ENCODE measurements at places on chromosomes 6 and 20.

GRCh38 chr6:21992178-21992967 lies 304.5 kb downstream of the PRL start:
- no peak for DNase-seq

DNA sequence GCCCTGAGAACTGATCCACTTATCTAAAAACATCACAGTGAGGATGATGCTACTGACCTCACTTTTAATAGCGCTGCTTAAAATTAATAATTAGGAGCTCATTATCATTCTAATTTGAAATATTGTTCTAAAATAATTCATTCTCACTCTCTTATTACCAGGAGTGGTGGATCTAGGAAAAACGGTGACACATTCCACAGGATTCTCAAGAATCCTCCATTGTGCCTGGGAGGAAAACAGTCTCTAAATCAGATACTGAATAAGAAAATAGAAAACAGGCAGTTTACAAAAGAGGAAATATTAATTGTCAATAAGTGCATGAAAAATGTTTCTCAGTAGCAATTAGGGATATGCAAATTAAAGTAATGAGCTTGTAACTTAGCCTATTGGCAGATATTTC lies 187.4 kb downstream of the TENT5A start:
- no peak for DNase-seq

DNA sequence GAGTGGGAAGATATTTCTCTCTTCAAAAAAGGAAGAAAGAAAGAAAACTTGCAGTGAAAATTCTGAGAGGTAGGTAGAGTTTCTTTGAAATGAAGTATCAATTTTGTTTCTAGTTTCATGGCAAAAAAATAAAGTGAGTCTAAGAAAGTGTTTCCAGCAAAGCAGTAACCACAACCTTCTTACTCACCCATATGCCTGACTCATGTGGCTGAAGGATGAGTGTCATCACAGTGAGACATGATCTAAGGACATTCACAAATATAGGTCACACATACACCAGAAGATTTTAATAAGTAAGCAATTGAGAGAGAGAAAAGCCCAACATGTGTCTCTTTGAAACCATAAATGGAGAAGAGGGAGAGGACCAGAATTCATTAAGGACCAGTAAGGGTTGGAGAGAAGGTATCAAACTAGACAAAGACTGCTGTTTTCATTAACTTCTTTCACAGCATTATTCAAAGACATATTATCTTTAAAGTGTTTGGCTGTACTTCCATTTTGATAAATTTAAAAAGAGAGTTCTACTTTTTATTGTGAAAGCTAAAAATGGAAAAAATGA lies 169.5 kb downstream of the FRK start:
- no peak for DNase-seq

GRCh38 chr6:131001945-131002660 lies 60.9 kb downstream of the EPB41L2 start:
- DNase-seq, result no peak

DNA sequence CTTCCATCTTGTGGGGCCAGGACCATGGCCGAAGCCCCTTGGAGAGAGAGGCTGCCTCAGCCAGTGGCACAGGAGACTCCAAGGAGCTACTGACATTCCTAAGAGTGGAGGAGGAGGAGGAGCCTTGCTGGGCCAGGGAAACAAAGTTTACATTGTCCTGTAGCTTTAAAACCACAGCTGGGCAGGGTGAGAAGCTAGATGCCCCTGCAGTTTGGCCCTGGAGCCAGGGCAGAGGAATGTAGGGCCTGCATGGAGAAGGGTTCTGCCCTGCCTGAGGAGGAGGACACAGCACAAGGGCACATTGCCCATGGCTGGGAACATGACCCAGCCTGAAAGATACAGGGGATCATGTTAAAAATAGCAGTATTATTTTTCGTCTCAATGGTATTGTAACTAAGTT lies 37.4 kb downstream of the PLCG1 start:
- DNase-seq, result no peak

GRCh38 chr6:41288030-41288753 lies 1.7 kb upstream of the TREM1 start:
- DNase-seq, result no peak

GRCh38 chr6:170053966-170054661 lies 236.8 kb downstream of the DLL1 start:
- DNase-seq, result no peak

DNA sequence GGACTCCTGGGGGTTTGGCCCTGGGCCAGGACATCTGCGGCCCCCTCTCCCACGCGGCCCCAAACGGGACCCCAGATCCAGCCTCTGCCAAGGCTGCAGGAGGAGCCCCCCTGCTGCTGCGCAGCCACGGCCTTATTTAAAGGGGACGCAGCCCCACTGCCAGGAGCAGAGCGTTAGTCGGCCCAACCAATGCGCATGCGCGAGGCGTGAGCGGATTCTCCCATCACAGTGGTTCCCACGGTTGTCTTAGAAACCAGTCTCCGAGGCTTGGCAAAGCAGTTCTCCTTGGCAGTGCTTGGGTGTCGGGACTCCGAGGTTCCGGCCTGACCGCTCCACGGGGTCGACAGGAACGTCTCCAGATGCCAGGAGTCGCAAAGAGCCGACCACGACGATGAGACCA lies 288.3 kb upstream of the ZNF337 start:
- no peak for DNase-seq

- DNase-seq, result no peak
These were observed 30.7 kb downstream of the HUS1B start for GRCh38 chr6:626236-626635.

DNA sequence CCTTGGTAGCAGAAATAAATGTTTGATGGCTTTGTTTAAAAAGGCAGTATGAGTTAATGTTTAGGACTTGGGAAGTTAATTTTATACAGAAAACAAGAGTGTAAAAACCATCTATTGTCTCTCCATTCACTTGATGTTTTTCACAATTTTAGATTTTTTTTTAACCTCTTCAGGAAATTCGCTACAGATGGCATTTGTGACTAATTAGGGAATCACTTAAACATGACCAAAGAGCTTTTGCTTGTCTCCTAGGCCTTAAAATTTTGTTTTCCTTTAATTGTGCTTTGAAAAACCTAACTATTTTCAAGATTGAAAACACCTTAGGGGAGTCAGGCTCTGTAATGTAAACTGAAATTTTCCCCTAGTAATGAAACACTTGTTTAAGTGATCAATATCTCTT lies 17.3 kb downstream of the TULP4 start:
- no peak for DNase-seq

DNA sequence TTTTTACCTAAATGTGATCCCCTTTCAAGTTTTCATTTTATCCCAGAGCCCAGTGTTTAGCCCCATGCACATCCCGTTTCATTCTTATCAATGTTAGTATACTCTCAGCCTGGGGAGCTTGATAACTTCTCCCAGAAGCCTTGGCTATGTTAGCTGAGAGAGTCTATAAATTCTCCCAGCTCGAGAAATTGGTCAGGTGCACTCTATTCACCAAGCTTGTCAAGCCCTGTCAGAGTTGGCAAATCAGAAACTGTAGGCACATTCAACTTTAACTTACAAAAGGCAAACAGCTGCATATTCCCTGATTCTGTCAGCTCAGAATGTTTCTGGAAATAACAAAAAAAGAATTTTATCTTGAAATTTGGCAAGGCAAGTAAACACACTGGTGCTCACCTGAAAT lies 62.2 kb upstream of the IMPG1 start:
- no peak for DNase-seq

- no peak for DNase-seq
These were observed 9.1 kb downstream of the ATP9A start for GRCh38 chr20:51758978-51759544.

GRCh38 chr20:24032400-24032898 lies 43.9 kb upstream of the GGTLC1 start:
- DNase-seq, result no peak

DNA sequence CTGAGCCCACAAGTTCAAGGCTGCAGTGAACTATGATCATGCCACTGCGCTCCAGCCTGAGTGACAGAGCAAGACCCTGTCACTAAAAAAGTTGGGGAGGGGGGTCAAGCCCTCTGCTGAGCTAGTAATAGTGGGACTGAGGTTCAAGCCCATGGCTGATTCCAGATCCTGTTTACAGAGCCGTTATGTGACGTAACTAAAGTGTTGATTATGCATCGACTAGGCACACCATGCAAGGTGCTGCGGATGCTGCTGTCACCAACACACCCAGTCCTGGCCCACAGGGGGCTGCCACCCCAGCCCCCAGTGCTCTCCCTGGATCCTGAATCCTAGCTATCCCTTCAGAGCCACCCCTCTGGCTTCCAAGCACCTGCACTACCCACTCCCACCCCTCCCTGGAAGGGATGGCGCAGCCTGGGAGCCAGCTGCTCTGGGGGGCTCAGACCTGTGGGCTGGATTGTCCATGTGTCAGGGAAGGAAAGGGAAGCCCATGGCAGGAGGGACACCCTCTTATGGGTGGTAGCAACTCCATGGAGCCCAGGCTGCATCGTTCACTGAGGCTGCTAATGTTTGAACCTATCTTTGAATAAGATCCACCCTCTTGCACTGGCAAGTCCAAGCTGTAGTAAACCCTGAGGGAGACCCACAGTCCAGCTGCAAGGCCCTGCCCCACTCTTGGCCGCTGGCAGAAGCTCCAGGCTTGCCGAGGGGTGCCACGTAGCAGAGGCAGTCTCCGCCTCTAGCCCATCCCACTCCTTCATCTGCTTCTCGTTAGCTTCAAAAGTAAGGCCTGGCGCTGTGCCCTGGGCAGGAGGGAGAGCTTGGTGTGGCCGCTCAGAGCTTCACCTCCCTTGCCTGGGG lies 95.0 kb downstream of the SNX5 start:
- peak; percentile 47 for DNase-seq

DNA sequence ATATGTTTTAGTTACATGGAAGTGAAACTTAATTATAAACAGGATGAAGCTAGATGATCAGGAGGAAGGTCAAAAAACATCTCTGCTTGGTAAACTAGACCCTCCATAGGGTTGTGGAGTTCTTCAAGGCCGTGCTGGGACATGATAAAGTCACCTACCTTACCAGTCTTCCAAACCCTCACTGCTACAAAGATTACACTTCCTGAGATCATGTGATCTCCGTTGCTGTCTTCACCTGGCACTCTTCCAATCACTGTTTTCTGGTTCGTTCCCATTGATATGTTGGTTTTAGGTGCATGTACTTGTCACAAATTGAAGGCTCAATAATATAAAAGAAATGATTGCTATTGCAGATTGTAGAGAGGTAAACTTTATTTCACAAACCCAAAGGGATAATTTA lies 161.5 kb upstream of the MAN1A1 start:
- no peak for DNase-seq

- DNase-seq, result no peak
These were observed 743.3 kb downstream of the CD109 start for GRCh38 chr6:74439123-74439811.

GRCh38 chr6:168939796-168940195 lies 313.9 kb downstream of the THBS2 start:
- DNase-seq, result no peak

DNA sequence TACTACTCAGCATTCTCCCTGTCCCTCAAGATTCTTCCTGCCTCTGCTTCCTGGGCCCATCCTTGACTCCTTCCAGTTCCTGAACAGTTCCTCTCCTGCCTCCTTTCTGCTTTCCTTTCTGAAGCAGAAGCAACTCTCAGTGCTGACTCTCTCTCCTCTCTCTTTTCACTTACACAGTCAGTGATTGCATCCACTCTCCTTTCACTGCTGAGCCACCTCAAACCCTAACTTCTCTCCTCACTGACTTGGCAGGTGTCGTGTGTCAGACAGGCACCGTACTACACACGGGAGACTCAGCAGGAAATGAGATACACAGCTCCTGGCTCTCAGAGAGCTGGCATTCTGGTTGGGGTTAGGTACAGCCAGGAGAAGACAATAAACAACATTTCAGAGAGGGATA lies 5.6 kb downstream of the ABHD16A start:
- DNase-seq, result no peak

DNA sequence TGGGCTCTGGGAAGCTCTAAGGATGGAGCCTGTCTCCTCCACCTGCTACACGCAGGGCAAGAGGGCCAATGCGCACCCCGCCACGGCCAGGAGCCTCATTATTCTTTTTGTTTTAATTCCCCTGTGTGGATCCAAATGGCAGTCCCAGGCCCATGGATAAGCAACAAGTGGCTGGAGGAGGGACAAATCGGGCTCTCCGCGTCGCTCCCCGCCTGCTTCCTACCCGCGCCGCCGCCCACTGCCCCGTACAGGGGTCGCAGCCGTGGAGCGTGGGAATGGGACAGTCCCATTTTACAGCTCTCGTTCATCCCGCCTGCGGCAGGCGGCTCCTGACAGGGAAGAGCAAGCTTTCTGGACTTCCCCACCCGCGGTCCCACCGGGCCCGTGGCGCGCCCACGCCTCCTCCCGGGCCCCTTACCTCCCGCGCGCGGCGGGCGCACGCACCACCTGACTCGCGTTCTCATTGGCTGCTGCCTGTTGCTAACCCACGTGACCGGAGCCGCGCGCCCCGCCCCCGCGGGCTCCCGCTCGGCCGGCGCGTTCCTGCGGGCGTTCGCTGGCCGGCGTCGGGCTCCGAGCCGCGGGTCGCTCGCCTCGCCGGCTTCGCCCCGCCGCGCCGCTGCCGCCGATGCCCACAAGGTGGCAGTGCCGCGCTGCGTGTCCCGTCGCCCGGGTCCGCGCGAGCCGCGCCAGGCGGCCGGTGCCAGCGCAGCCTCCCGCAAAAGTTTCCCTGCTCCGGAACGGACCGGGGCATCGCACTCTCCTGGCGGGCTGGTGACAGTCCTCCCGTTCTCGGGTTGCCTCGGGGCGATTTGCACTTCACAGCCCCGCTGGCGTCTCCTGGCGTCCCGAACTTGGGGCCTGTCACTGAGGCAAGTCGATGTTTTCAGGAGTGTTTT lies 93.3 kb downstream of the CD83 start:
- peak; percentile 93 for DNase-seq

GRCh38 chr6:143775336-143775735 lies 67.8 kb upstream of the LTV1 start:
- no peak for DNase-seq

GRCh38 chr20:61643656-61644377 lies 391.8 kb downstream of the CDH4 start:
- no peak for DNase-seq

- no peak for DNase-seq
These were observed 104.8 kb downstream of the MAFB start for GRCh38 chr20:40584130-40584809.

DNA sequence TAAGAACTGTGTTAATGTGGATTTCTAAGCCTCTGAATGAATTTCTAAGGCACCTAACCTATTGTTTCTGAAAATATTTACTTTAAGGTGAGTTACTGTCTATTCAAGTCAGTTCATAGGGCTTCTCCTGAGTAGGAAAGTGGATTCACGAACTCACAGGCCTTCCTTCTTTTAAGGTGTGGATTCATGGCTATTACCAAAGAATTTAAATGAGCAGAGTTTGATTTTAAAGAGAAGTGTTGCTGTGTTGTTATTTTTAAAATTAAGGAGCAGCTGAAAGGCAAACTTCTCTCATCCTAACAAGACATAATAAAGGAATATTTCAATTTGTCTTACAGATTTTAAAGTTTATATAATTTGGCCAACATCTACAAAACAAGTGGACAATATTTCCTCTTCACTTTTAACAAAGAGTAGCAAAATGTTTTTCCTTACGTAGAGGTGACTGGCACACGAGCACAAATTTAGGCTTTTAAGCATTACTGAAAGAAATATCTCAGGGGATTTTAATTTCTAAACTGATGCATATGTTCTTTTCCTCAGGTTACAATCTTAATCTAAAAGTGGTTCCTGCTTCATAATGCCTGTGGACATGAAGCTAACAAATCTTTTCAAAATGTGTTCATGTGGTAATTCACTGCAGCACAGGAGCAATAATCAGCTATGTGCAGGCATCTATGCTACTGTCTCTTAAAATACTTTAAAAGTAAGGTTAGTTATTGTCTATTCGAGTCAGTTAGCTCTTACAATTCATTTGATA lies 602 bp upstream of the TSPYL4 start:
- DNase-seq, result no peak

Data from LoVo (cell line).